Stimulated activated CD4-positive, alpha-beta T cell treated with anti-CD3 and anti-CD28 coated beads, Interleukin-12 subunit alpha, Interleukin-12 subunit beta, amount 100 ng/mL, for 4 hours (primary cell): ENCODE measurements at places on chromosomes 7 and 10.

GRCh38 chr10:80453842-80454512 lies at the start of gene TSPAN14:
TSPAN14 (plus strand) TSS chr10:80454310; CDS start chr10:80489234, 34,924 bp downstream.
- peak; percentile 73 for DNase-seq

DNA sequence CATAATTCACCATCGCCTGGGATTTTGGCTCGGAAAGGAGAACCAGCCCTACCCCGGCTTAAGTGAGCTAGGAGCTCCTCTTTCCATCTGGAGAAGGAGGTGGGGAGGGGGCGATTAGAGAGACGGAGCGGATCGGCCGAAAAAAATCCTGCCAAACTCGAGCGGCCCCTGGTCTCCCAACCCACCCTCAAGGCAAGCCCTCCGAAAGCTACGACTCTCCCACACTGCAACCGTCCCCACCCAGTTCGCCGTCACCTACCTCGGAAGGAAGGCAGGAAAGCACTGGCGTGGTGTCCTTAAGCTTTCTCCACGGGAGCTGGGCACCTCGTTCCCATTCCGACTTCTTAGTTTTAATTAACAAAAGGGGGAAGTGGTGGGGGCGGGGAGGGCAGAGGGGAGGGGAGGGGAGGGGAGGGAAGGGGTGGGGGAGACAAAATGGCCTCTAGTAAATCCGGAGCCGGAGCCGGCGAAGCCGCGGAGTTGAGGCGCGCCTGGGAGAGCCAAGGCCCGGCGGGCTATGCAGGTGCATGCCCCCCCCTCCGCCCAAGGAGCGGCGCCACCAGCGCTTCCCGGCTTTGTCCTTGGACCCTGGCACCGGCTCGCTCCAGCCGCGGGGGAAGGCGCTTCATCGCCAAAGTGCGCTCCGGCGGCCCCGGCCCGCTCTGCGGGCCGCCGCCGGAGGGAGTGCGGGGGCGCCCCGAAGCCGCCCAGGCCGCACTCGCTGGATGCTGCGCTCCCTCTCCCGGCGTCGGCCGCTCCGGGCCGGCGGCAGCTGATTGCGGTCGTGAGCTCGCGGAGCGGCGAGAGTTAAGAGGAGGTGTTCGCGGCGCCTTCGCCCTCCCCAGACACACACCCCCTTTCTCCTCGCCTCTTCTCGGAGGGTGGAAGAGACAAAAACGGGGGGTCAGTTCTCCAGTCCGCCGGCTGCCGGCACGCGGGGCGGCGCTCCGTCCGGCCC lies at the start of gene LRRC4:
Gene LRRC4, minus strand, starts transcription at position 784 of the 958 bp plus-strand sequence. CDS start 797 bp downstream, outside the sequence.
- peak; percentile 19 for DNase-seq

DNA sequence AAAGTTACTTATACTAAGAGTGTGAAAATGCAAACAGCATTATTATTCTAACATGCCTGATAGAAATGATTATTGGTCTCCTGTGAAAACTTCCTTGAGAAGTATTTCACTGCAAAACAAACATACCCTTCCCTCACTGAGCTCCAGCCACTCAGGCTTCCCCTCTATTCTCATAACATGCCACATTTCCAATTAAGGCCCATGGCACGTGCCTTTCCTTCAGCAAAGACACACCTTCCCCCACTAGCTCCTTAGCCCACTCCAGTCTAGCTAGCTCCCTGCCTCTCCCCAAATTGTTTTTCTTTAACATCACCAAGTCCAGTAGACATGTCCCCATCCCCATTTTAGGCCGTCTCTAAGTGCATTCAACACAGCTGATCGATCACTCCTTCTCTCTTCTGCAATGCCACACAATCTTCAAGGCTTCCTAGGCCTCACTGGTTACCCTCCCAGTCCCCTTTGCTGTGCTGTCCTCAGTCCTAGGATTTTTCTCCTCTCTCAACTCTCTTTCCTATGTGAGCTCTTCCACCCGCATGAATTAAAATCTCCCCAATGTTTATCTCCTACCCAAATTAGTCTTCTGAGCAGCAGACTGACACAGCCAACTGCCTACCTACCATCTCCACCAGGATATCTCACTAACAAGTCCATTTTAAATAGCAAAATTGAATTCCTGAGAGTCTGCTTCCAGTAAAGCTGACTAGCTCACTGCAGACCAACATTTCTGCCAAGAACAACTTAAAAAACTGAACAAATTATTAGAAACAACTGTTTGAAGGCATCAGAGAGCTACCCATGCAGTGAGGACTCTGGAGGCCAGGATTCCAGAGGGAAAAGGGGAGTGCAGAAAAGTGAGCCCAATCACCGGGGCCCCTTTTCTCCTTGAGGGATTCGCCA lies 11.9 kb downstream of the CYTH3 start:
- no peak for DNase-seq

DNA sequence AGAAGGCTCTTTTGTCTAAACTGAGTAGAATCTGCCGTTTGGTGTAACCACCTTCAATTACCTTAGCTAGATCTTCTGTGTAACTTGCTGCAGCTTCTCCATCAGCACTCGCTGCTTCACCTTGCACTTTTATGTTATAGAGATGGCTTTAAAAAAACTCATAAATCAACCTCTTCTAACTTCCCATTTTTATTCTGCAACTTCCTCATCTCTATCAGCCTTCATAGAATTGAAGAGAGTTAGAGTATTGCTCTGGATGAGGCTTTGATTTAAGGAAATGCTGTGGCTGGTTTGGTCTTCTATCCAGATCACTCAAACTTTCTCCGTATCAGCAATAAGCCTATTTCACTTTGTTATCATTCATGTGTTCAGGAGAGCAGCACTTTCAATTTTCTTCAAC lies 1131.9 kb upstream of the CELF2 start:
- no peak for DNase-seq

- DNase-seq = no peak
Observed at GRCh38 chr7:41817386-41817785, 114.5 kb upstream of the INHBA start.

DNA sequence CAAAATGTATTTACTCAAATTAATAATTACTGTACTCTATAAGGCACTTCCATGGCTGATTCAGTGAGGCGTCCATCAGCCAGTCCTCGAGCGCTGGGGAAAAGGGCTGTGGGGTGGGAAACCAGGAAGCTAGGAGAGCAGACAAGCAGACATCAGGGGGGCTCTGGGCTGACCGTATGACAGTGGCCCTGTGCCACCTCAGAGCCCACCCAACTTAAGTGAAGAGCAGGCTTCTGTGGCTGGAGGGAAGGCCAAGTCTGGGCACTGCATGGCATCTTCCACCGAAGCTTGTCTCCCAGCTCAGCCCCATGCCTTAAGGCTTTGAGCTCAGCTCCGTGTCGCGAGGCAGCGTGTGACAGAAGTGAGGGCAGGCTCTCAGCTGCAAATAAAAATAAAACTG lies 464.5 kb upstream of the ZMIZ1 start:
- DNase-seq = no peak

DNA sequence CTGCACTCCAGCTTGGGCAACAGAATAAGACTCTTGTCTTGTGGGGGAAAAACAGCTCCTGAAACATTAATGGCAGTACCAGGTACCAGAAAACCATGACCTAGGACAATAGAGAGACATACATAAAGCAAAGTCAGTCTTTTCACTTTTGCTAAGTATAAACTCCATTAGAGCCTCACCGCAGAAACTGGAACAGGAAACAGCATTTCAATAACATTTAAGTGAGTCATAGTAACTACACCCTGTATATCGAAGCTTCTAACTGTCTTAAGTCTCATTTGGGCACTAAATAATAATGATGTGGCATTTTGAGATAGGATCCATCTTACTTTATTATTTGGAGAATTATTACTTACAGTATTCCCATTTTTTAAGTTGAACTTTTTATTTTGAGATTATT lies 517.8 kb upstream of the CELF2 start:
- no peak for DNase-seq

DNA sequence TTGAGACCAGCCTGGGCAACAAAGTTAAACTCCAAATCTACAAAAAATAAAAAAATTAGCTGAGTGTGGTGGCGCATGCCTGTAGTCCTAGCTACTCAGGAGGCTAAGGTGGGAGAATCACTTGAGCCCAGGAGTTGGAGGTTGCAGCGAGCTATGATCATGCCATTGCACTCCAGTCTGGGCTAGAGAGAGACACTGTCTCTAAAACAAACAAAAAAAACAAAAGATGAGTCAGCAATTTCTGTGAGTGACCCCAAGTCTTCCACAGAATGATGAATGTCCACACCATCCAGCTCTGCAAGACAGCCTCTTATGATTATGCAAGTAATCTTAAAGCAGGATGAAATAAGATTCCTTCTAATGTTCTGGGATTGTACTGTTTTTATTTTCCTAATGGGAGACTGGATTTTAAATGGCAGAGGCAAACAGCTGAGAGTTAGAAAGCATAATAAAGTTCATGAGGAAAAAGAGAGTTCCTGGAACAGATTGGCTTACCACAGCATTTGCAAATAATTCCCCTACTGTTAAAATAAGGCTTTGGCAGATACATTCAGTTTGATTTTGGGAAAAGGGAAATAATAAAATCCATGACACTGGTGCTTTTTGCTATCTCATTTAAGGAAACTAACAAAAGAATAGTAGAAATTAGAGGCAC lies 18.9 kb upstream of the PRKAR2B start:
- no peak for DNase-seq

DNA sequence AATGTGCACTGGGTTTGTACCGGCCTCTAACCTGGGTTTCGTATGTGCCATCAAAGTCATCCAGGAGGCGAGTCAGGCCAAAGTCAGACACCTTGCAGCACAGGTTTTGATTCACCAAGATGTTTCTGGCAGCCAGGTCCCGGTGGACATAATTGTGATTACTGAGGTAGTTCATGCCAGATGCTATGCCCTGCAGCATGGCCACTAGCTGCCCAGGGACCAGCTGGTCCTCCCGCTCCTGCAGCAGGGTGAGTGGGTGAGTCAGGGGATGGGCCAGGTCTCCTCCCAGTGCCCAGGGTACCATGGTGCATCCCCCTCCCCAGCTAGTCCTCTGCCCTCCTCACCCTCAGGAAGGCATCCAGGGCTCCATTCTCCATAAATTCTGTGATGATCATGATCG lies 13.6 kb downstream of the ZYX start:
- DNase-seq = no peak

DNA sequence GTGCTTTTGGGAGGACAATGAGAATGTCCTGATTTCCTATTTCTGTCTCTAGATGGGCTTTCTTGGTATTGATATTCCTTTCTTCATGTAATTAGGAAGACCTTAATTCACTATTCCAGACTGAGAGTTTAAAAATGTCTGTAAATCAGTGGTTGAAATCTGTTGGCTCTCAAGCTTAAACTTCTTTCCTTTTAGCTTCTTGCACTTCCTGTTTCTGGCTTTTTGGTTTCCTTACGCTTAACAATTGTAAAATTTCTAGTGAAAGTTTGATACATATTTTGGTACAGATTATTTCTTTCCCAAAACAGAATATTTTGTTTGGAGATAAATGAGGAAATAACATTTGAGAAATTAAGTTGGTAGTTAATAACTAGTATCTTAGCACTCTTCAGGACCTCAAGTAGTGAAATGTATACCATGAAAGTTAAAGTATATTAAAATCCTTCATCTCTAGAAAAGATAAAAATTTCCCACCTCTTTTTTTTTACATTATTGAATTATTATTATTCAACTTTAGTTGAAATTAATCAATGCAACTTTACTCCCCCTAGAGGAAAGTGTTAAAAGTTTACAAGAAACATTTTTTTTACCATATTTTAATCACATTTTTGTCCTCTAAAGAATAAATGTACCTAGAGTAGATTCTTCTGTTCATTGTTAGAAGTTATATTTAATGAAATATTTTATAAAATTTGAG lies 137.2 kb downstream of the PHTF2 start:
- no peak for DNase-seq

GRCh38 chr7:128742206-128742605 lies 3.0 kb downstream of the CALU start:
- DNase-seq = no peak

DNA sequence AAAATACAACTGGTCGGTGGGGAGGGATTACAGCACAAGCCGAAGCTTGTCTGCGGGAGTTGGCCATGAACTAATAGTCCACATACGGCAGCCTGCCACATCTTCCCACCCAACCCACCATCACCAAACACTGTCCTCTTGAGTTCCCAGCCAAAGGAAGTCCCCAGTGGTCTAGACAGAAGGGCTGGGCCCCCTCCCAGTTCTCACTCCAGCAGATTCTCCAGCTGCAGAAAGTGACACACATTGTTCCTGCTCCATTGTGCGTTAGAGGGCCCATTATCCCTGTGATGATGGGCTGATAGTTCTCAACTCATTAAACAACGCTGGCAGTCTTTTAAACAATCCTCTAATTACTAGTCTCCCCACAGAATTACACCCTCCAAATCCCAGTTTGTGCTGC lies 148.0 kb downstream of the FGFR2 start:
- no peak for DNase-seq

- DNase-seq = no peak
Observed at GRCh38 chr7:150784954-150785353, 15.2 kb downstream of the TMEM176B start.

DNA sequence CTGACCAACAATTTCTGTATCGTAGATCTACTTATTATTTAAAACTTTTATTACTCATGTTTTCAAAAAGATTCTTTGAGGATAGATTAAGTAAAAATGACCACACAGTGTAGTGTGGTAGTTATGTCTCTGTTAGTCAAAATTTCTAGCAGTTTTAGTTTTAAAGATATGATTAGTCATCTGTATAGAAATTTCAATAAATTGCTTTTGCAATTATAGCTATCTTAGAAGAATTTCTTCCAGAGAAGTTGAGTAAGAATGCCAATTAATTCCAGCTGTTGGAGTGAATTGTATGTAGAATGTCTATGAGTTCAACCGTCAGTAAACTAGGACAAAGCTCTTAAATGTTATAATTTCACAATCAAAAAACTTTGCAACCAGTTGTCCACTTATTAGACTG lies 229.7 kb downstream of the CDK14 start:
- DNase-seq = no peak

DNA sequence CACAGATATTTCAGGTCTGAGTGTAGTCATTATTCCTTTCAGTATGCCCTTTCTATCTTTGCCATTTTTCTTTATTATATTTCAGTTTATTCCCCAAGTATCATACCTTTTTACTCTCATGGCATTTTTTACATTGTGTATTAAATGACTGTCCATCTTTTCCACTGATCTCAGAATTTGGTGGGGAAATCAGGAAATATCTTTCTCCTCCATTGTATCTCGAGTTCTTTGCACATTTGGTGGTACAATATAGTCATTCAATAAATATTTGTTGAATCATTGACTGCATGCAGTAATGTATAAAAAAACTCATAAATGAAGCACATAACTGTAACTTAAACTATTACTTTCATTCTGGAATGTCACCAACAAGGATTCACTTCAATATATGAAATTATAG lies 354.7 kb downstream of the HGF start:
- DNase-seq = no peak

DNA sequence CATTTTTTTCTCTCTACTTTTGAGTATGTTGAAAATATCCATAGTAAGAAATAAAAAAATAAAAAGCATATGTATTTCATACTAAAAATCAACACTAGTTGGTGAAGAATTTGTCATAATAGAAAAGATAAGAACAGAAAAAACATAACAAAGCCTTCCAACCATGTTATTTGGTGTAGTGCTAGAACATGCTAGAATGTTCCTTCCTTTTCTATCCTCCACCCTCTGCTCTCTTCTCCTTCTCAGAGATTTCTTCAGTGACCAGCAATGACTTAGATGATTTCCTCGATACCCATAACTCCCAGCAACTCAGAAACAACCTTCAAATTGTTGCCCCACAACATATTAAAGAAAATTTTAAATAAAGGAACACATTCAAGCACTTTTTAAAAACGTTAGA lies 2.6 kb downstream of the ZC3HAV1 start:
- no peak for DNase-seq

GRCh38 chr10:66931949-66932343 lies 6.1 kb downstream of the LRRTM3 start:
- DNase-seq = no peak
